AG09319 (cell line): ENCODE measurements at places on chromosomes 13 and 19.

GRCh38 chr13:80469105-80469852 is 128.4 kb upstream of the SPRY2 start:
- DNase-seq, result no peak

- DNase-seq, result no peak
Observed at GRCh38 chr19:46621191-46622117, 3.4 kb downstream of the PTGIR start.

DNA sequence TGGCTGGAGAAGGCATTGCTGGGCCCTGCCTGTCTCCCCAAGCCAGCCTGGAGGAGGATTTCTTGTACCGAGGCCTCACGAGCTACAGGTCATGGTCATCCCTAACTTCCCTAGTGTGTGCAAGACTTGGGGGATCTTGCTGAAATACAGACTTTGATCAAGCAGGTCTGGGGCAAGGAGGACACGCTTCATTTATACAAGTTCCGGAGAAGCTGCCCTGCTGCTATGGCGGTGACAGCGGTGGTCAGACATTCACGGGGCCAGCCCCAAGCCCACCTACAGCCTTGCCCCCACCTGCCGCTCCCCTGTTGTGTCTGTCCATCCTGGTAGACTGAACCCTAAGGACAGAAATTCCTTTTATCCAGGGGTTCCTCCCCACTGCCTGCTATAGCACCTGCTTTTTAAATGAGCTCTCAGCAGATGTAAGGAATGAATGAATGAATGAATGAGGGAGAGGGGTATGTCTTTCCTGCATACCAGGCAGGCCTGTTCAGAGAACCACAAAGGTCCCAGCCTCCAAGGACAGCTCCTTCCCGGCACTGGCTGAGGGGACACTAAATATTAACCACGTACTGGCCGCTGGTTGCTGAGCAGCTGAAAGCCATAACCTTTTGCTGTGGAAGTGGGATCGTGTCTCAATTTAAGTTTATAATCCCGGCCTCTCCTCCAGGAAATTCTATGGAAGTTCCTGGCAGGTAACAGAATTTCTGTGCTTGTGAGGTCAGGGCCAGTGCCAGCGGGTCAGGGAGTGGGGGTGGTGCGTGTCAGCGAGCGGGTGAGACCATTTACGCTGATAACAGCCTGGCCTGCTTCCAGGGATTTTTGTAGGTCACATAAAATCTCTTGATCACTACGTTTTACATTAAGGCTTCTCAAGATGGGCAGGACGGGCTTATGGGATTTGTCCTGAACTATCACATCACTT is 27.1 kb downstream of the TSSK6 start:
- no peak for DNase-seq

DNA sequence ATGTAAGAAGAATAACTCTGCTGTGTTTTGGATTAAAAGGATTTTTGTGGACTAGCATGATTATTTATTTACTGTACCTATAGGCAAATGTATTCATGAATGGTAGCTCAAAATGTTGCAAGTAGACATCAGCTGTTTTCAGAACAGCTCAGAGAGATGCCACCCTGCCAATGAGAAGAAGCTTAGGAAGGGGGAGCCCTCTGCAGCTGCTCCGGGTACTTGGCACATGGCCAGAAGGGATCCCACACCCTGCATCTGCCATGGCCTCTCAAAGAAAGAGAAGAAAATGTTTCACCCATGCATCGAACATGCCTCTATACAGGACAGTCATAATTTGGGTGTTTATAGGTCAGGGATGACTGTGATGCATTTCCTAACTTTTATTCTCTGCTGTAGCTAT is 30.5 kb upstream of the MBNL2 start:
- no peak for DNase-seq

GRCh38 chr13:70222926-70223325 is 114.7 kb upstream of the KLHL1 start:
- no peak for DNase-seq

DNA sequence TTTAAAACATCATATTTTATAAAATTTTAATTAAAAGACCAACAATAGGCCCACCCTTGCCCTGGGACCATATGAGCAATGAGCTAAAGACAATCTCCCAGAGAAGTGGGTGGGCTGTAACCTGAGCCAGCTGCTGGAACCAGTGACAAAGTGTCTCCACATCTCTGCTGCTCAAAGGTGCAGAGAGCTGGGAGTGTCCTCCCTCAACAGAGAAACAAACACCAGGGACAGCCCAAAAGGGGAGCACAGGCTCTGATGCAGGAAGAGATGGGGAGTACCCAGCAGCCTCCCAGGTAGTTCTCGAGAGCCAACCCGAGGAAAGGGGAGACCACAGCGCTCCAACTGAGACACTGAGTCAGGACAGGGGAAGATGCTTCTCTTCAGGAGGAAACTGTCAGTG is 39.1 kb downstream of the DOCK9 start:
- no peak for DNase-seq

DNA sequence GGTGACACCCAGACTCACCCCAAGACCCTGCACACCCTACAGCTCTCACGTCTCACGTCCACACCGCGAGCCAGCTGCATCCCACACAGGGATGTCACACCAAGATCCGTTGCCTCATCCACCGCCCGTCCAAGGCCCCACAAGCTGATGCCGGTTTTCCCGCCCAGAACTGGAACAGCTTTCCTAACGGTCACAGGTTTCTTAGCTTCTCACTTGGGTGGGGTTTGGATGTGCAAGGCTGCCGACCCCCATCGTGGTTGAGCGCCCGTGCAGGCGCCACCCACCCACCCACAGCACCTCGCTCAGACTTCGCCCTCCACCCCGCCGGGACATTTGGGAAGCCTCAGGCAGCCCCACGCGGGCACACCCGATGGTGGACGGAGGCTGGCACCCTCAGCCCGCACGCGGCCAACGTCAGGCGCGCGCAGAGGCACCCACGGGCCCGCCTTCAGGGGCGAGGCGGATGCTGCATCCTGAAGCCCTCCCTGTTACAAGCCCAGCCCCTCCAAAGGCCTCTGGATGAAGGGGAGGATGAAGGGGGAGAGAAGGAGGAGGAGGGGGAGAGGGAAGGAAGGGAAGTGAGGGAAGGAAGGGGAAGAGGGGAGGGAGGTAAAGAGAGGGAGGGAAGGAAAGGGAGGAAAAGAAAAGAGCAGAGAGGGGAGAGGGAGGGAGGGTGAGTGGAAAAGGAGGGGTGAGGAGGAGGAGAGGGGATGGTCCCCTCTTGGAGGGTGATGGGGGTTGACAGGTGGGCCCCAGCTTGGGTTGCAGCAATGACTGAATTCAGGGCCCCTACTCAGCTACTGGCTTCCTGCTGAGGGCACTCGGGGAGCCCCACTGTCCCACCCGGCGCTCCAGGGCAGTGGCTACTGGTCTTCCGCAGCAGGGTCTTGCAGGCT is 12.8 kb downstream of the ONECUT3 start:
- no peak for DNase-seq

DNA sequence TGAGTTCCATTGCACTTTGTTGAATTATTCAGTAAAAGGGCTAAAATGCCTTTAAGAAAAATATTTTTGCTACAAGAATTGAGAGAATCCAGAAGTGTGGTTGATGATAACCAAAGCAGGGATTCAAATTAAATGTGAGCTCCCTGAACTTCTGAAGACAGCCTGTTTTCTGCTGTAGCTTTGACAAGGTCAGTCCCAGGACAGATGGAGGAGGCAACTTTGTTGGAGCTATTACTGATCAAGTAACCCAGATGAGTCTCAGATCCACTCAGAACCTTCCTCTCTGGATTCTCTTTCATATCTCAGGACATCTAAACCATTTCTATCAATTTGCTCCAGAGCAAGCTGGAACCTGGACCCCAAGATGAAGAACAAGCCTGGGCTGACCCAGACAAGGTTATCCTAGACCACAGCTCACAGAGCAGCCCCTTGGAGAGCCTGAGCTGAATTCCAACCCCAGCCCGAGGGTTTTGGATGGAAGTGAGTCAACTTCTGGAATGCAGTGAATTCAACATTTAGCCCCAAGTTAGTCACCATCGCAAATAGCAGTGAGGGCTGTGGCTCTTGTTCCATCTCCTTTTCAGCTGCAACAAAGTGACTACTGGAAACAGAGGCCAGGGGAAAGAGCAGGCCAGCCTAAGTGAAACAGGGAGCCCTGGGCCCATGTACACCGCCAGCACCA is 137.8 kb upstream of the TSC22D1 start:
- peak; percentile 68 for DNase-seq

DNA sequence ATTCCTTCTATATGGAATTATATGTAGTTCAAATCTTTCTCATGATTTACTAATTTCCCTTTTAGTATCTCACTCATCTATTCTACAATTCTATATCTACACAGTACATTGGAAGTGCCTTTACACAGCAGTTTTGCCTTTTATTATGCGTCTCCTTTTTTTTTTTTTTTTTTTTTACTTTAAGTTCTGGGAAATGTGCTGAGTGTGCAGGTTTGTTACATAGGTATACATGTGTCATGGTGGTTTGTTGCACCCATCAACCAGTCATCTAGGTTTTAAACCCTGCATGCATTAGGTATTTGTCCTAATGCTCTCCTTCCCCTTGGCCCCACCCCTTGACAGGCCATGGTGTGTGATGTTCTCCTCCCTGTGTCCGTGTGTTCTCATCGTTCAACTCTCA is 1150.1 kb upstream of the PRR20A start:
- no peak for DNase-seq

- DNase-seq, result no peak
Observed at GRCh38 chr13:75285310-75285709, 196.7 kb downstream of the TBC1D4 start.

- peak; percentile 73 for DNase-seq
Observed at GRCh38 chr13:46489586-46490023, 63.4 kb upstream of the LRCH1 start.

DNA sequence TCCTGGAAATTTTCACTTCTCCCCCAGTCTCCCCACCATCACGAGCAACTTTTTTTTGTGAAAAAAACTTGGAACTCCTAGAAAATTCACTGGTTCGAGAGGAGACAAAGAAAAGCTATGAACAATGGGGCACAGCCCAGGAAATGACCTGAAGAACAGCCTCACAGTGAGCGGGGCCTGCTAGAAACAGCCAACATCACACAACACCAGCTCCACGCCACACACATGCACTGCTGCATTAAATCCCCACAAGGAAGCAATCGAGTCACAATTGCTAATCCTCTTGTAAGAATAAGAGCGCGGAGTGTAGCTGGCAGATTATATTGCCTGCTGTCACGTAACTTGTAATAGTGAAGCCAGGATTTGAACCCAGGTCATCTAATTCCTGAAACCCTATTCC is 48.8 kb downstream of the SLC7A1 start:
- no peak for DNase-seq

GRCh38 chr13:105153611-105154010 is 1381.9 kb downstream of the EFNB2 start:
- DNase-seq, result no peak

DNA sequence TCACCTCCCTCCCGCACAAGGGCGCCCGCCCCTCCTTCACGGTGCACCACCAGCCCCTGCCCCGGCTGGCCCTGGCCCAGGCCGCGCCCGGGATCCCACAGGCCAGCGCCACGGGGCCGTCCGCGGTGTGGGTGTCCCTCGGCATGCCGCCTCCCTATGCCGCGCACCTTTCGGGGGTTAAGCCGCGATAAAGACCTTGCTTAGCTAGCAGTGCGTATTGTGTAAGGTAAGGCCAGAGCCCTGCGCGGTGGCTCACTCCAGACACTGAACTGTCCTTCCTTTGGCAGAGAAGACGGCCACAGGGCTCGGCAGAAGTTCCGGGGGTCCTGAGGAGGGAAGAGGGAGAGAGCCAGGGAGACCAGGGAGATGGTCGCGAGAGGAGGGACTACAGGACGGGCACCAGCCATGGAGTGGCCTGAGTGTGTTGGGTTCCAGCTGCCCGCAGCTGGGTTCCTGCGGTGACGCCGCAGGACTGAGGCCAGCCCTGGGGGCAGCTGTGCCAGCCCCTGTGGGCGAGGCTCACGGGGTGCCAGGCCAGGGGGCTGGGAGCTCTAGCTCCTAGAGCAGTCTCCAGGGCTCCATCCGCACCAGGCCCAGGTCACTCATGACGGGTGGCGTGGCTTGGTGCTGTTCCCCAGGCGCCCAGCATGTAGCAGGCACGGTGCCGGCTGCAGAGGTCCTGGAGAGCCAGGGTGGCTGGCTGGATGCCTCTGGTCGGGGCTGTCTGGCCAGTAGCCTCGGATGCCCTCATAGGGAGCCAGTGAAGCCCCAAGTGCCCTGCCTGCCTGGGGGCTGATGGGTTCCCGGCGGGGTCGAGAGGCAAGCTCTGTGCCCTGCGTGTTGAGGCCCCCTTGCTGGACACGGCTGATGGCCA is 7.7 kb downstream of the PLEKHJ1 start:
- DNase-seq, result no peak

DNA sequence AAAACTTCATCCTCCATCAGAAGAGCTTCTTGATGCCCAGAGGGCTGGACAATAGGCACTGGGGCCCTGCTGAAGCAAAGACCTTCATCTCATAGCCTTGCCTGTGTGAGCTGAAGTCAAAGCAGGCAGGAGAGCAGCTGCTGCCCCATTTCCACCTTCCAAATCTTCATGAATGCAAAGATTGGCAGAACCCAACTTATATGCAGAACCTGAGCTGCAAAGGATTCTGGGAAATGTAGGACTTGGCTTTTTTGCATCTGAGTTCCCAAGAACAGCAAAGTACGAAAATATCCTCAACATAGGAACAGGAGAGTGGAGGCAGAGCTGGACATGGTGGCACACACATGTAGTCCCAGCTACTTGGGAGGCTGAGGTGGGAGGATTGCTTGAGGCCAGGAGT is 30.8 kb downstream of the CKM start:
- no peak for DNase-seq

DNA sequence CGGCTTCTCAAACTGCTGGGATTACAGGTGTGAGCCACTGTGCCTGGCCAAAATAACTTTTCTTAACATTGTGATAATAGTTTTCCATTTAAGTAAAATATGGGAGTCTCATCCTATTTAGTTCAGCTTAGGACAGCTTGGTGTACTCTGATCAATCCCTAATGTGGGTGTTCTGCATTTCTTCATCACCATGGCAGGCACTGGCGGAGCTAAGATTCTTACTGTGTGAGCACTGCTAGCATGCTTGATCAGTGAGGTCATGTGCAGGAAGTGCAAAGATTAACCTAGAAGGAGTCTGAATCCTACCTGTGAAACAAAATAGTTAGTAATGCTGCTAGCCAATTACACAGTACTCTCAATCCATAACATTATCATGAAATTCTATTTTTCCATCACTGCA is 1684.2 kb upstream of the SLC10A2 start:
- DNase-seq, result no peak

DNA sequence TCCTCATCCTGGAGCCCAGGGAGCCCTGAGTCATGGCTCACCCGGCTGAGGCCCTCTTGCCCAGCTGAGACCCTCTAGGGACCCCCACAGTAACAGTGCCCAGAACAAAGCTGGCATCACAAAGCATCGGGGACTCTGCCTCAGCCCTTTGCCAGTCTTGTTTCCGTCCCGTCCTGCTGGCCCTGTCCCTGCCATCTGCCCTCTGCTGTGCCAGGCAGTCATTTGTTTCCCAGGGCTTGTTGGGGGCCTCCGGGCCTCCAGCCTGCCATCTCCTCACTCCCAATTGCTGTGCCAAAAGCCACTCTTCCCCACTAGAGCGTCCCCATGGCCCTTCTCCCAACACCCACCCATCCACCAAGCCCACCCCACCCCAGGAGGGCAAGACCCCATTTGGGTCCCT is 64.2 kb downstream of the SMARCA4 start:
- DNase-seq, result no peak
